ENCODE measurements at places on chromosomes 5 and 9.

DNA sequence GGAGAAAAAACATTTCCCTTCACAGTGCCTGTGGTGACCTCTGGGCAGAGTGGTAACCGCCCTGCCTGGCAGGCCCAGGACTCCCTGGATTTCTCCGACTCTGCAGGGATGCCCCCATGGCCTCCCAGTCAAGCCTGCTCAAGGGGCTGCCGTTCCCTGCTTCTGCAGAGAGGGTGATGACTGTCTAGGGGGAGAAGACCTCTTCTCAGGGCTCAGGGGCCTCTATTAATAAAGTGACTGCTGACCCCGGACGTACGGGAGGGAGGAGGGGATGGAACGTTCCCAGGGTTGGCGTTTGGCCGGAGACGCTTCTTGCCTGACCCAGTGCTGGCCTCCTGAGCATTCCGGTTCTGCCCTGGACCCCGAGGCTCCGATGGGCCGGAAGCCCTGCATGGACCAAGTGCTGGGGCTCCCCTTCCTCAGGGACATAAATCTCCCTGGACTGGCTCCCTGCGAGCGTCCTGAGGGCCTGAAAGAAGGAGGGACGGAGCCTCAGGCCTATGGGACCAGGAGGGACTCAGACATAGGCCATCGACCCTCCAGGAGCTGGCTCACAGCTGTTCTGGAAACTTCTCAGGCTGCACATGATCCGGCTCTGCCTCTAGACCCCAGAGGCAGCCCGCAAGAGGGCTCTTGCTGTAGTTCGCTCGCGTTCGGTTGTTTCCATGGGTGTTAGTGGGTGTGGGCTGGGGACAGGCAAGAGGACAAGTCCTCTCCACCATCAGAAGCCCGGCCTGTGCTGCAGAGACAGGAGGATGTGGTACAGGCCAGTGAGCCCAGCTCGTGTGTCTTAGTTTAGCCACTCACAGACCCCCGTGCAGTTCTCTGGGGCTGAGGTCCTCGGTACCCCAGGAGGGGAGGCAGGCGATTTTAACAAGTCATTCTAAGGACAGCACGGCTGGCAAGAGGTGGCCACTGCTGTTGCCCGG is 8.1 kb upstream of the RNU6ATAC start:
- DNase-seq: no peak

- DNase-seq: no peak
Observed at GRCh38 chr5:148005788-148006520, 57.8 kb upstream of the SPINK5 start.

GRCh38 chr5:132826424-132827082 is 3.9 kb downstream of the SHROOM1 start:
- DNase-seq: no peak

GRCh38 chr9:127968042-127968441 is 12.7 kb downstream of the EEIG1 start:
- DNase-seq: no peak

GRCh38 chr9:94920420-94921091 is 194.1 kb downstream of the AOPEP start:
- DNase-seq: no peak

GRCh38 chr5:76413746-76414145 is 10.7 kb downstream of the IQGAP2 start:
- DNase-seq: no peak

GRCh38 chr9:34993502-34994259 is 4.1 kb downstream of the DNAJB5 start:
- no peak for DNase-seq

- DNase-seq: no peak
Observed at GRCh38 chr9:86321373-86321772, 32.8 kb downstream of the TUT7 start.

- peak; percentile 70 for DNase-seq
Observed at GRCh38 chr9:130327070-130327780, 61.7 kb downstream of the HMCN2 start.

DNA sequence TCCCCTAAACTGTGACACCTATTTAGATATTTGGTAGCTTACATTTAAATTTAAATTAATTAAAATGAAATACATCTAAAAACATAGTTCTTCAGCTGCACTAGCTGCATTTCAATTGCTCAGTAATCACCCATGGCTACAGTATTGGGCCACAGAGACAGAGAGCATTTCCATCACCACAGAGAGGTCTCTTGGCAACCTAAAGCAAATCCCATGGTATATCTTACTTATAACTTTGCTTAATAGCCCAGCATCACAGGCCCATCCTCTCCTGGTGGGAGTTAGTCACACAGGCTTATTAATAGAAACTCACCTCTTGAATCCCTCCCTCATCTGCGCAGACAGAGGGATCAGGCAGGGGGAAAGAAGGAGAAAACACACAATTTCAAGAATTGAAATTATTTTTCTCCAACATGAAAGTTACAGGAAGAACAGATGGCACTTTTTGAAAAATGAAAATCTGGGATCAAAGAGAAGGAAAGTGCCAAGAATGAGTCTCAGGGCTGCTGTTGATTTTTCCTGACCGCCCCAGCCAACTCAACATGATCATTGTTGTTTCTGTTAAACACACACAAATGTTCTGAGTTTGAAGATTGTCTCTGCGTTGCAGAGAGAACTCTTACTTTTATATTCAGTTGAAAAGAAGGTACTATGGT is 144.6 kb downstream of the CMYA5 start:
- no peak for DNase-seq

DNA sequence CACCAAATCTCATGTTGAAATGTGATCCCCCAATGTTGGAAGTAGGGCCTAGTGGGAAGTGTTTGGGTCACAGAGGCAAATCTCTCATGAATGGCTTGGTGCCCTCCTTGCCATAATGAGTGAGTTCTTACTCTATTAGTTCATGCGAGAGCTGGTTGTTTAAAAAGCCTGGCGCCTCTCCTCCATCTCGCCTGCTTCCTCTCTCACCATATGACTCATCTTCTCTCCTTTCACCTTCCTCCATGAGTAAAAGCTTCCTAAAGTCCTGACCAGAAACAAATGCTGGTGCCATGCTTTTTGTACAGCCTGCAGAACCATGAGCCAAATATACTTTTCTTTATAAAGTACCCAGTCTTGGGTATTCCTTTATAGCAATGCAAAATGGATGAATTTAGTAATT is 20.9 kb upstream of the ARHGAP26 start:
- no peak for DNase-seq

DNA sequence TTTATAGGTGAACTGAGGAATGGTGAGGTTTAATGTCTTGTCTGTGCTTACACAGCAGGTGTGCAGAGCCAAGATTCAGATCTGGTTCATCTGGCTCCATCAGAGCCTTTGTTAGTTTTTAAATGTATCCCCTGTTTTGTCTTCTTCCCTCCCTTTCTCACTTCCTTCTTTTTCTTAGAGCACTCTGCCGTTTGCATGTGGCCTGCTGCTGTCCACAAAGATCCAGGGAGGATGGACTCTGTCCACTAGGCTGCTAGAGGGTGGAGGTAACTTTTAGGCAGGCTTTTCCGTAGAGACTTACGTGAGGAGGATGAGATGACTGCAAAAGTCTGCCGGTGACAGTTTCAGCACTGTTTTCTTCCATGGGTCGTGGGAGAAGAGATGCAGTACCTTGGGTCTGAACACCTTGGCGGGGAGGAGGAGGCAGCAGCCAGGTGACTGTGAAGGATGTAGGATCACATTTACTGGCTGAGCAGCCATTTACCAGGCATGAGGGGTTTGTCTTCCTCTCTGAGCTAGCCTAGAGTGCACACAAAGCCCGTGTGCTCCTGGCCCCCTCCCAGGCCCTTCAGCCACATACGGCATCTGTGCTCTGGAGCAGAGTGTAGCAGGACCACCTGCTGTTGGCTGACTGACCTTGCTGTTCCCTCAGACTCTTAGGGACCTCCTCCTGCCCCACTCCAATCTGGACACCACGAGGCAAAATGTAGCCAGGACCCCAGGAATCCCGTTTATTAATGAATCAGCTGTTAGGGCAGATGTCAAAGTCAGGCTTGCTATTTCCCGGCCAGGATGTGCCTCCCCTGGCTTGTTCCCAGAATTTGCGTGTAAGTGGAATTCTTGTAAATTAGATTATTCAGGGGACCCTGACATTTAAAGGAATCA is 1.8 kb downstream of the NTMT1 start:
- no peak for DNase-seq

DNA sequence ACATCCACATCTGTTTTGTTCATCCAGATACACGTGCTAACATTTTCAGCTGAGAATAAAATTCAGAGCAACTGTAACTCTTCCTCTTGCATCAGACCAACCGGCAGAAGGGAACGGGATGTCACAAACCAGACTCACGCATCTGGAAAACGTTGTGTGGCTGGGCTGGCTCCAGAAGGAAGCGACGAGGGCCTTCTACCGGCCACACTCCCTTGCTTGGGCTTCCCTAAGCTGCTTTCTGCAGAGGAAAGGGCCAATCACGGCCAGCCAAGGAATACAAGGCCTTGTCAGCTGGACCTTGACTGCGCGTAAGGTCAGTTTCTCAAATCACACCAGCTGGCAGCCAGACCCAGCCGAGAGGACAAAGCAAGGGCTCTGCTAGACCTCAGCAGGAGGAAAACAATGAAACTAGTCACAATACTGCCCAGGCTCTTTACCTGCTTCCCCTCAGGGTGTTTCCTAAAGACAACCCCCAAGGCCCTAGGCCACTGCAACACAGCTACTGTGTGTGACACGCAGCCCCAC is 106.1 kb downstream of the THBS4 start:
- no peak for DNase-seq

DNA sequence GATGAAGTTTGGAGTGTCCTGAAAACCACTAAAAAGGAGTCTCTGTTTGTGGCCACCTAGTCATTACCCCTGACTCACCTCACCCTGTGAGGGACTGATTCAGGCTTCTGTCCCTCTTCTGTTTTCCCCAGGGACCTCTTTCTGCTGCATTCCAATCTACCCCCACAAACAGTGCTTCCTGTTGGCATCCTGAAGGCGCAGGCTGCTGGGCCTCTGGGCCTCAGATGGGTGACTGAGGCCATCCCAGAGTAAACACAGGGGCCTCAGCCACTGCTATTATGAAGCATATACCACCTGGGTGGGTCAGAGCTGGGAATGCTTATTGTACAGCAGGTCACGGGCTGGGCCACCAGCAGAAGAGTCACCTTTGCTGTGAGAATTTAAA is 20.0 kb downstream of the MORN5 start:
- no peak for DNase-seq

- no peak for DNase-seq
Observed at GRCh38 chr5:154418344-154418820, 27.4 kb upstream of the SAP30L start.

- DNase-seq: no peak
Observed at GRCh38 chr9:21078702-21079101, 960 bp upstream of the IFNB1 start.

DNA sequence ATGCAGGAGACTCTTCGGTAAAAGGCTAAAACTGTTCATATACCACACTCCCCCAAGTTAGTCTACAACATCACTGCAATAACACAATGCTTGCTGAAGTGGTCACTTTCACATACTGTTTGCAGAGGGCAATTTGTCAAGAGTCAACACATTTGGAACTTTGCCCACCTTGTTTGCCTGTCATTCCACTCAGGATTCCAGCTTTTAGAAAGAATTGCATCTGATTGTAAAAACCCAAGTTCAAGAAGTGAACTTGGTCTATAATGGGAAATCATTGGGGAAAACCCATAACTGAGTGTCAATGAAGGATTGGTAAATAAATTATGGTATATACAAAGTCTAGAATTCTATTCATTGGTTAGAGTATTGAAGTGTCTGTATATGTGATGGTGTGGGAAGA is 120.5 kb downstream of the GADD45G start:
- no peak for DNase-seq

GRCh38 chr5:130243641-130244040 is 339.4 kb downstream of the CHSY3 start:
- no peak for DNase-seq

DNA sequence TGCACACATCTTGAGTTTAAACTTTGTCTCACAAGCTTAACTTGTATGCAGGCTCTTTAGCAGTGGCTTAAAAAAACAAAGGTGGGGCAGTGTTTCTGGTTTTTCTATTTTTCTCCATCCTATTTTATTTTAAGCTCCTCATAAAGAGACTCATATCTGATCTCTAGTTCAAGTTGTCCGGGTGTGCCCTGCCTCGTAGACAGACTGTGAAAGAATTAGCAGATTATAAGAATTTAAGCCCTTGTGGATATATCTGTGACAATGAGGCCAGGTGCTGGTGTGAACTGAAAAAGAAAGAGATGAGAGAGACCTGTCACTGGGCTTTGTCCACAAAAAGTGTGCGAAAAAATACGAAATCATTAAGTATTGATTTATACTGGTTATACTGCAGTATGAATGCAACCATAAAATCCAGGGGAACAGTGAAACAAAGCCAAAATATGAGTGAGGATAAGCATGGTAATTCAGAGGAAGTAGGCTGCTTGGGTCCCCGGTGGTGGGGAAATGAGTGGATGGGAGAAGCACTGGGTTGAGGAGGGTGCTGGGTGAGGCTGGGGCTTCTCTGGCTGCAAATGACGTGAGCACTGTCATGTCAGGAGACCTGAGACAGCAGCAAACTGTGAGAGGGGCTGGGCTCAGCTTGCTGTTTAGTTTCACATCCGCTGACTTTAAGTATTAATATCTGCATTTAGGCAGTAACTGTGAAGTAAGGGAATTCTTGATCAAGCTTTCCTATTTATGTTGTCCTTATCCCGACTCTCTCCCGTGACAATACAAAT is 179.7 kb upstream of the ANKRD55 start:
- DNase-seq: no peak
